ENCODE measurements at places on chromosomes 2 and 18.

GRCh38 chr2:221285148-221285547 is 287.0 kb downstream of the EPHA4 start:
- DNase-seq: no peak

GRCh38 chr2:233481368-233482142 is 85.0 kb downstream of the USP40 start:
- DNase-seq: no peak

DNA sequence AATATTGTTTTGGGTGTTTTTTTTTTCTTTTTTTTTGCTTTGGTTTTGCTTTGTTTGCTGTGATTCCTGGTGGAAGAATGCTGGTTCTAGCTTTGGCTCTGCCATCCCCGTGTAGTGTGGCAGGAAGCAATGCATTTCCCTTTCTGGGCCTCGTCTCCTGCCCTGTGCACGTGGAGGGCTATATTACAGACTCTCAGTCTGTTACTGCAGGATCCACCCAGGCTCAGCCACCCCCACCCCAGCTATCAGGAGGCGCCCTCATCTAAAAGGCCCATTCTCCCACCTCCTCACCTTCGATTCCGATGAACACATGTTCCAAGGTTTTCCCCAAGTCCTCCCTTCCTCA is 152.3 kb downstream of the TFCP2L1 start:
- DNase-seq: no peak

GRCh38 chr18:13813271-13813849 is 10.6 kb upstream of the MC5R start:
- peak; percentile 5 for DNase-seq

DNA sequence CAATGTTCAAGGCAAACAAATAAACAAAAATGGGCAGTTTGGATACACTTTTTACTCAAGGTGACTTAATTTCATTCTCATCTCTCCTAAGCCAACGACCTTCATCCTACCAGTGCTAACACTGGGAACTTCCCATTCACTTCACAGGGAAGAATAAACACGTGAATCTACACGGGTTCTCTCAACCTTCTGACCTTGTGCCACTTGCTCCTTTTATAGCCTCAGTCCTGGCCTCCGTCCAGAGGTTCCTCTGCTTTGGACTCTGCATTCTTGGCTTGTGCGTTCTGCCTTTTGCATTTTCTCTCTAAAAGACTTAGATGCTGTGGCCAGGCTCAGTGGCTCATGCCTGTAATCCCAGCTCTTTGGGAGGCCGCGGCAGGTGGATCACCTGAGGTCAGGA is 13.8 kb downstream of the ZNF2 start:
- no peak for DNase-seq

GRCh38 chr2:23711979-23712755 is 214.8 kb downstream of the ATAD2B start:
- DNase-seq: no peak

DNA sequence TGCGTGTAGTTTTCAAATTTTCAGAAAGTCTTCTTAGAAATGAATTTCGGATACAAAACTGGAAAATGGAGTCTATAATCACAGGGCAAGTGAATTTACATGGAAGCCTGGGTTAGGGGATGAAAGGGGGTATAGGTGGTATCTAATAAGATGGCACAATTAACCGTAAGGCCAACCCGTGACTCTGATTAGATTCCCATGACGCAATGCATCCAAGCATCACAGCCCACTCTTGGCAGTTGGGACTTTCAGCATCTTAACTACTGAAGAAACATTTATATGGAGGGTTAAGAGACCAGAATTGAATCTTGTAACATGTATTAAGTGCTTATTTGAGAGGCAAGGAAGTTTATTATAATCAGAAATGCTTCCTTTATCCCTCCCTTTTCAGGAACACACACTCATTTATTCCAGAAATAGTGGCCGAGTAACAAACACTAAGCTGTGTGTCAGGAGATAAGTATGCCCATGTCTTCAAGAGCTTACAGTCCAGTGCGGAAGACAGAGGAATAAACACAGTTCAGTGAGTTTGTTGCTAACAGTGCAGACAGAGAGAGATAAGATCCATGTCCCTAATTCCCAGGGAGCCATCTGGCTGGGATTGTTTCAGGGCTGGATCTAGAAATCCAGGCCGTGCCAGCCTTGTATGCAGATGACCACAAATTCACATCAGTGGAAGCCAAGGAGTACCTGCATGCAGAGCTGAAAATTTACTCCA is 151.2 kb downstream of the ANTXR1 start:
- DNase-seq: no peak

DNA sequence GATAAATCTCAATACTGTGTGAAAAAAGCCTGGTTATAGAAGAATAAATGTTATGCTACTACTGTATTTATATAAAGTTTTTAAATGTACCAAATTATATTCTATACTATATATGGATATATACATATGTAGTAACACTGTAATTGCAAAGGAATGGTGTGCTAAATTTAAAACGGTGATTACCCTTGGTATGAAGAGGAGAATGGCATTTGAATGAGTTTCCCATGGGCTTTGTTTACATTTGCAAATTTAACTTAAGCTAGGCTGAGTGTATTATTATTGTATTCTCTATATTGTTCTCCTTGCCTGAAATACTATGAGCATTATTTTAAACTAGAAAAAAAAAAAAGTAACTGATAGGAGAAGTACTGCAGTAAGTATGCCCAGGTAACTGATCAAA is 4.7 kb upstream of the SP3 start:
- DNase-seq: no peak

- DNase-seq: no peak
Observed at GRCh38 chr18:28039078-28039477, 137.9 kb downstream of the CDH2 start.

GRCh38 chr2:149537092-149537726 is 50.4 kb downstream of the MMADHC start:
- no peak for DNase-seq

- DNase-seq: no peak
Observed at GRCh38 chr2:15768615-15769014, 171.7 kb upstream of the MYCN start.

DNA sequence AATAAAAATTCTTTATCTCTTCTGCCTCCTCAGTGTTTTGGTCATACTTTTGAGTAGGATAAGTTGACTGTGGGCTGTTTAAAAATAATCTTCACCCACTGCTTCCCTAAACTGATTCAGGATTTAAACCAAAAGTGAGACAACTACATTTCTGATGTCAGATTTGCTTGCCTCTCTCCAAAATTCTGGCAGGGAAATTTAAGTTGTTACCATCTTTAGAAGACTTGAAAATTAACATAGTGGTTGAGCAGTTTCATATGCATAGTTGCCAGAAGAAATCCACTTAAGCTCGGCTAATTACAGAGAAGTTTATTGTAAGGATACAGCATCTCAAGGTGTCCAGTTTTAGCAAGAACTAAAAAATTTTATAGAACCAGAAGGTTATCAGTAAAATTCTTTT is 57.0 kb downstream of the MAIP1 start:
- no peak for DNase-seq

GRCh38 chr2:172113617-172114016 is 10.9 kb upstream of the DLX2 start:
- DNase-seq: no peak

DNA sequence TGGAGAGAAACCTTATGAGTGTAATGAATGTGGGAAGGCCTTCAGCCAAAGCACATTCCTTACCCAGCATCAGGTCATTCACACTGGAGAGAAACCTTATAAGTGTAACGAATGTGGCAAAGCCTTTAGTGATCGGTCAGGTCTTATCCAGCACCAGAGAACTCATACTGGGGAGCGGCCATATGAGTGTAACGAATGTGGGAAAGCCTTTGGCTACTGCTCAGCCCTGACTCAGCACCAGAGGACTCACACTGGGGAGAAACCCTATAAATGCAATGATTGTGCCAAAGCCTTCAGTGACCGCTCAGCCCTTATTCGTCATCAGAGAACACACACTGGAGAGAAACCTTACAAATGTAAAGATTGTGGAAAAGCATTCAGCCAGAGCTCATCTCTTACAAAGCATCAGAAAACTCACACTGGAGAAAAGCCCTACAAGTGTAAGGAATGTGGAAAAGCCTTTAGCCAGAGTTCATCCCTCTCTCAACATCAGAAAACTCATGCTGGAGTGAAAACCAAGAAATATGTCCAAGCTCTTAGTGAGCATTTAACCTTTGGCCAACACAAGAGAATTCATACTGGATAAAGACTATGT is 7.8 kb downstream of the ZNF892 start:
- no peak for DNase-seq

- DNase-seq: no peak
Observed at GRCh38 chr18:52598921-52599320, 258.9 kb downstream of the DCC start.

DNA sequence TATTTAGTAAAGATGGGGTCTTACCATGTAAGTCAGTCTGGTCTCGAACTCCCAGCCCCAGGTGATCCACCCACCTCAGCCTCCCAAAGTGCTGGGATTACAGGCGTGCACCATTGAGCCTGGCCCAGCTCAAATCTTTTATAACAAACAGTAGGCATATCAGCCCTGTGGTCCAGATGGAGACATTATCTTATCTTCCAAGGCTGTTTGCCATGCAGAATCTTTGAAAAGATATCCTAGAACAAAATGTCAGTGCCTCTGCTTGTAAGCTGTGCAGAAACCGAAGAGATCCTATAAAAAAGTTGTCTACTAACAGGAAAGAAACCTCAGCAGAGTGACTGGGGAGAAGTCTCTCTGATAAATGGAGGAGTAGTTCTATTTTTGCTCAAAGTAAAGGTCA is 142.1 kb downstream of the PTH2R start:
- no peak for DNase-seq

- DNase-seq: no peak
Observed at GRCh38 chr18:57677262-57678211, 55.9 kb upstream of the NARS1 start.

GRCh38 chr2:74983631-74984392 is 25.4 kb downstream of the POLE4 start:
- DNase-seq: no peak

Measured in stimulated activated CD4-positive, alpha-beta T cell treated with anti-CD3 and anti-CD28 coated beads, Interleukin-1b, Interleukin-23, amount 100 ng/mL, for 1 hour (primary cell).